ENCODE measurements at places on chromosomes 3 and 15.

GRCh38 chr3:69020424-69020823, 6.9 kb upstream of the EOGT start:
- DNase-seq: no peak

DNA sequence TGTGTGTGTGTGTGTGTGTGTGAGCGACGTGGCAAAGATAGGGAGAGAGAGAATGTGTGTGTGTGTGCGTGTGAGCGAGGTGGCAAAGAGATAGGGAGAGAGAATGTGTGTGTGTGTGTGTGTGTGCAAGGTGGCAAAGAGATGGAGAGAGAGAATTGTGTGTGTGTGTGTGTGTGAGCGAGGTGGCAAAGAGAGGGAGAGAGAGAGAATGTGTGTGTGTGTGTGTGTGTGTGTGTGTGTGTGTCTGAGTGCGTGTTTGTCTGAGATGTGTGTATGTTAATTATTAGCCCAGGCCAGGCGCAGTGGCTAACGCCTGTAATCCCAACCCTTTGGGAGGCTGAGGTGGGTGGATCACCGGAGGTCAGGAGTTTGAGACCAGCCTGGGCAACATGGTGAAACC, 154.6 kb upstream of the RGMA start:
- no peak for DNase-seq

DNA sequence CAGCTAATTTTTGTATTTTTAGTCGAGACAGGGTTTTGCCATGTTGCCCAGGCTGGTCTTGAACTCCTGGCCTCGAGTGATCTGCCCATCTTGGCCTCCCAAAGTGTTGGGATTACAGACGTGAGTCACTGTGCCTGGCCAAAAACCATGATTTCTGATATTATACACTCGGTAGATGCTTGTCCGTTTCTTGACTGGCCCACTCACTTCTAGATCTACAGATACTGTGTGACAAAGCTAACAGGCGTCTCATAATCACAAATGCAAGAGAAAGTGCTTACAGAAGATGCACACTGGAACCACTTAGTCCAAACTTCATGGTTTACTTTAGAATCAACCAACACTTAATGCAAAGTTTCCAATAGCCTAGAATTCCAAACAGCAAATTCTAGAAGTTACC, 8.4 kb downstream of the PROK2 start:
- DNase-seq: no peak

GRCh38 chr3:81105789-81106488, 655.5 kb downstream of the GBE1 start:
- DNase-seq: no peak

DNA sequence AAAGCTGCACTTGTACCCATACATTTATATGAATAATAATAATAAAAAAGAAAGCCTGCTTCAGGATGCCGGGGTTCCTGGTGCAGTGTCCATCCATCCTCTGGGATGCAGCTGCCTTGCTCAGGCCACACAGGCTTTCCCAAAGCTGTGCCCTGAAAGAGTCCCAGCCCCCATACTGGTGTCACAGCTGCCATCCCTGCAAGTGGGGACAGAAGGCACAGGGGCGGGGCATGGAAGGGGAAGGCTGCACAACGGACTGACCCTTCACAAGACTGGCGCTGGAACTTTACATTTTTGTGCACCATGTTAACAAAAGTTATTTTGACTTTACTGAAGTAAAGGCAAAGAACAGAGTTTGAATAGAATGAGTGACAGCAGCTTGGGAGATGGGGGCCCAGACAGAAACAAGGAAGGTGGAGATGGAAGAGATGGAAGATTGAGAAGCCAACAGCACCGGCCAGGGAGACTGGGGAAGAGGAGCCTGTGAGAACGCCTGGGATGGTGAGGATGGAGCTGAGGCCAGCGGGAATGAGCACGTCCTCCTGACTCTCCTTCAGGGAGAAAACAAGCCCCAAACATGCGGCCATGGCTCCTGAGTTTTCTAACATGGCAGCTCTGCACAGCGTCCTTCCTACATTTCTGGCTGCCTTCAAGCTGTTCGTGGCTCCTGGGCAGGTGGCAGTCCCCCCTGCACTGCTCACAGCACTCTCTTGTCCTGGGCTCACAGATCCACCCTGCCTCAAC, 73.1 kb downstream of the ABTB1 start:
- DNase-seq: no peak

- DNase-seq: no peak
Measured at GRCh38 chr3:11629716-11630115, 14.0 kb downstream of the VGLL4 start.
